Naive B cell (primary cell): ENCODE measurements at places on chromosomes 1 and 21. TPM values are rescaled to one million over a fixed set of nuclear protein-coding genes. Genes with fewer than 3 reads are reported as not detected.

Gene GPR61
- not detected for polyA plus RNA-seq

Gene ZNF683
- not detected for polyA plus RNA-seq

Gene YY1AP1
- 30.1 TPM for polyA plus RNA-seq

Gene OTUD7B
- not detected for polyA plus RNA-seq

Gene ADAMTS1
- not detected for polyA plus RNA-seq

DNA sequence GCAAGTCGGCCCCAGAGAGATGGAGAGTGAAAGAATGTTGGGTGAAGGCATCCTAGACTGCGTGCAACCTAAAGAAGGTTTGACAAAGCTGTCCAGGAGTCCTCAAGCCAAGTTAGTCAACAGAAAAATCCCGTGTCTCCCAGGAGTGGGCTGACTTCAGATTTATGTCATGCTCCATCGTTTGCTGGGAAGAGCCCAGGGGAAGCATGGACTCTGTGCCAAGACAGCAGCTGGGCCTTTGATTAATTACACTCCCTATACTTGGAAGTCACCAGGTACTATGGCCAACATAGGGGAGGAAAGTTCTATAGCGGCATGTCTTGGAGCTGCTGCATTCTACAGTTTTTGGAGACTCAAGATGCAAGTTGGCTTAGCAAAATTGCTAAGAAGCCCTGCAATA, 247.4 kb downstream of the KAZN start:
- H3K27ac ChIP-seq = no peak overlapping the region
- H3K4me1 ChIP-seq = no peaks in the 10 kb centered on the region
- no peaks in the 10 kb centered on the region for H3K27me3 ChIP-seq
- DNase-seq = no peak
- no peak overlapping the region for H3K4me3 ChIP-seq

DNA sequence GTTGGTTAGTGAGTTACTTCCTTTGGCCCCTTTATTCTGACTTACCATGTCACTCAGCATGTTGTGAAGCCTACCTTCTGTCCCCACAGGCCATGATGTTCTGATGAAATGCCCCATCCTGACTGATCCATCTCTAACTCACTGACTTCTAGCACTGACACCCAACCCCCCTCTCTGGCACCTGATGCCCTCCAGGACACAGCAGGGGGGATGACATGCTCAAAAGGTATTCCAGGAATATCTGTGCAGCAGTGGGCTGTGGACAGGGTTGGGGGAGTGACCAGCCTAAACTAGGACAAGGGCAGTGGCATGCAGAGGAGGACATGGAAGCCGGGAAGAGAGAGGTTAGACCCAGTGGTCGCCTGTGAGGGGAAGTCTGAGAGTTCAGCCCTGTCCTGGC, 25.5 kb downstream of the SYT2 start:
- peaks cover 72% of the 10 kb centered on the region for H3K27me3 ChIP-seq
- no peaks in the 10 kb centered on the region for H3K4me1 ChIP-seq
- no peaks in the 10 kb centered on the region for H3K36me3 ChIP-seq
- H3K4me3 ChIP-seq = no peak overlapping the region
- no peak overlapping the region for H3K27ac ChIP-seq
- no peak for DNase-seq
